GM04504 (cell line): ENCODE measurements at places on chromosomes 11 and 22.

DNA sequence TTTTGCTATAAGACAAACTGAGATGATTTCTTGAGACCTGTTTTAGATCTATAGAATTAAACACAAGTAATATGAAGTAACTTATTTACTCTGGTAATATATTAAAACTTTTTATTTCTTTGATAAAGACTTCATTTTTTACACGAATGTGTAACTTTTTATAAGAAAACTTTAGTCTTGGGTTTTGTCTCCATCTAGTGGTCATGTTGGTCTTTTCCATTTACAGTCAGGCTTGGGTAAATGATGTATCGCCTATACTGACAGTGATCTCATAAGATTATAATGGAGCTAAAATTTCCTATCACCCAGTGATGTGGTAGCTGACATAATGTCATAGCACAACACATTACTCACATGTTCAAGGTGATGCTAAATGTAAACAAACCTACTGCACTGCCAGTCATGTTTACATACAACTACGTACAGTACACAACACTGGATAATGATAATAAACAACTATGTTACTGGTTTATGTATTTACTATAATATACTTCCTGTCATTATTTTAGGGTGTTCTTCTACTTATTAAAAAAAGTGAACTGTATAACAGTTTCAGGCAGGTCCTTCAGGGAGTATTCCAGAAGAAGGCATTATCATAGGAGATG, 7.5 kb upstream of the C11orf97 start:
- no peak for DNase-seq

GRCh38 chr11:62062223-62062861, 61.5 kb upstream of the INCENP start:
- DNase-seq: no peak

DNA sequence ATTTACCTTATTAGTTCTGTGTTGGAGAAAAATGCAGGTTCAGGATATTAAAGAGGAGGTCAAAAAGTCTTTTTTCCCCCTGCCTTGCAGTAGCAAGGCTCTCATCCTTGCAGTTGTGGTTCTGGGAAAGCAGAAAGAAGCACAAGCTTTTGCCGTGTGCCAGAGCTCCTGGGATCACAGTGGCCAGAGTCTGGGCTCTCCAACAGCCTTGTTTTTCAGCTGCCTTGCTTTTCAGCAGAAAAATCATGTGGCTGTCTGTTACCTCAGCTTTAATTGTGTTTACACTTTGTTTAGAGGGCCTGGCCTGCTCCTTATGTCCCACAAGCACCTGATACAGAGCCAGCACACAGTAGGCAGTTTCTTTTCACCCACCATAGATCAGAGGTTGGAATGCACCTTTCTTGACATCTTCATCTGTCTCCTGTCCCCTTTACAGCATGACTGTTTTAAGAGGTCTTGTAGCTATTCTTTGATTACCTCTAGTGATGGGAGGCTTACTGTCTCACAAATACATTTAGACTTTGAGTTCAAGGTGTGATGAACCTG, 67.5 kb downstream of the TEAD1 start:
- DNase-seq: no peak

GRCh38 chr11:131378931-131379330, 8.5 kb downstream of the NTM start:
- DNase-seq: no peak

- DNase-seq: no peak
Observed at GRCh38 chr22:29663180-29663821, 56.5 kb upstream of the CABP7 start.

DNA sequence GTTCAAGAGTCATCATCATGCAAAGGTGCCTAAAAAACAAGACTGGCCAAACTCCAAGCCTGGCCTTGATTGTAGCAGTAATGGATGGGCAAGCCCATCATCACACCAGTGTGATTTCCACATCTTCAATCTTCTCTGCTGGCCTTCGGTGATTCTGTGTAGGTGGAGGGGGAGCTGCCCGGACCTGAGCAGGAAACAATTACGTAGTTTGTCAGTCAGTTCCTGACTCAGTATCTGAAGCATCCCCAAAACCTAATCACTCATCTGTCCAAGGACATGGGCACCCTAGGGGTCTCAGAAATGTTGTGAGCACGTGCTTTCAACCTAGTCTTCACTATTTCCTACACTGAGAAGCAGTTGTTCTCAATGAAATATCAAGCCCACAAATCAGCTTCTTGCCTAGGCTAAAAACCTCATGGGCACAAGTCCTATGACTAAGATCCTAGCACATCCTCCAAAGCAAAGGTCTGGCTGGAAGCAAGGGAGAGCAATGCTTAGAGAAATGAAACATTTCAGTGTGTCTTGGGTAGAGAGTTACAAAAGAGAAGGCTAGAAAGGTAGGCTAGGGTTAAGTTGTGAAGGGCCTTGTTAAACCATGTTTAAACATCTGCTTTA, 24.6 kb downstream of the ATG16L2 start:
- no peak for DNase-seq

DNA sequence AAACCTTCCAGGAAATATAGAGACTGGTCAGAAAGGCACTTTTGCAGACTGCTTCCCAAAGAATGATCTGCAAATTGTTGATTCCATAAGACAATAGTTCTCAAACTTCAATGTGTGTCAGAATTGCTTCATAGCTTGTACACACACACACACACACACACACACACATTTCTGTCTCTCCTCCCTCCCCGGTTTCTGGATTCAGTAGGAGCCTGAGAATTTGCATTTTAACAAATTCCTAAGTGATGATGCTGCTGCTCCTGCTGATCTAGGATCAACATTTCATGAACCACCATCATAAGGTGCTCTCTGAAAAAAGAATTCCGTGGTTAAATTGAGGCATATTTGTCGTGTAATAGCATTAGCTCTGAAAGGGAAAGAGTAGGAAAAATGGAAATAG, 35.3 kb upstream of the FZD4 start:
- peak; percentile 17 for DNase-seq

GRCh38 chr11:36148701-36149100, 140.5 kb downstream of the COMMD9 start:
- no peak for DNase-seq

DNA sequence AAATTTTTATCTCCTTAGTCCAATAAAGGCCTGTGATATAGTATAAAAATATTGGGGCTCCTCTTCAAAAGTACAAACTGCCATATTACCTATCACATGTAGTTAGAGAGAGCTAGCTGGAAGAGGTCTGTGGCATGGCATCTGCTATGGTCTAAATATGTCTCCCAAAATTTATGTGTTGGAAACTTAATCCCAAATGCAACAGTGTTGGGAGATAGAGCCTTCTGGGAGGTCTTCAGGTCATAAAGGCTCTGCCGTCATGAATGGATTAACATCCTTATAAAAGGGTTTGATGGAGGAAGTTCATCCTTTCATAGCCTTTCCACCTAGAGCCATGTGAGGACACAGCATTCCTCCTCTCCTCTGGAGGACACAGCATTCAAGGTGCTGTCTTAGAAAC, 105.4 kb downstream of the RELT start:
- DNase-seq: no peak
